ENCODE measurements at places on chromosomes 2 and 18. TPM values are rescaled to one million over a fixed set of nuclear protein-coding genes. Genes with fewer than 3 reads are reported as not detected.

Gene HNMT
- total RNA-seq, result 91.4 TPM

Gene NEU2
- total RNA-seq, result not detected

Gene SERPINE2
- 56.4 TPM for total RNA-seq

Gene PNPT1
- 22.8 TPM for total RNA-seq

Gene TRIM43
- total RNA-seq, result not detected

Gene PAX3
- total RNA-seq, result not detected

Gene ASB18
- not detected for total RNA-seq

Gene VSNL1
- not detected for total RNA-seq

Gene ZC3H6
- 8.8 TPM for total RNA-seq

Gene BCL11A
- 0.64 TPM for total RNA-seq

Gene BMP10
- not detected for total RNA-seq

Gene RASGRP3
- total RNA-seq, result 16.1 TPM

Gene POTEC
- not detected for total RNA-seq

Gene MAB21L4
- not detected for total RNA-seq

Gene SNX17
- 110 TPM for total RNA-seq

Gene CENPA
- 0.32 TPM for total RNA-seq

Gene HRH4
- 0.39 TPM for total RNA-seq

Gene CERKL
- not detected for total RNA-seq

All from mesenteric fat pad (tissue), 1 donor.